Stimulated activated CD8-positive, alpha-beta memory T cell treated with anti-CD3 and anti-CD28 coated beads, Interleukin-4, amount 100 ng/mL, for 48 hours (primary cell): ENCODE measurements at places on chromosomes 7 and 10.

DNA sequence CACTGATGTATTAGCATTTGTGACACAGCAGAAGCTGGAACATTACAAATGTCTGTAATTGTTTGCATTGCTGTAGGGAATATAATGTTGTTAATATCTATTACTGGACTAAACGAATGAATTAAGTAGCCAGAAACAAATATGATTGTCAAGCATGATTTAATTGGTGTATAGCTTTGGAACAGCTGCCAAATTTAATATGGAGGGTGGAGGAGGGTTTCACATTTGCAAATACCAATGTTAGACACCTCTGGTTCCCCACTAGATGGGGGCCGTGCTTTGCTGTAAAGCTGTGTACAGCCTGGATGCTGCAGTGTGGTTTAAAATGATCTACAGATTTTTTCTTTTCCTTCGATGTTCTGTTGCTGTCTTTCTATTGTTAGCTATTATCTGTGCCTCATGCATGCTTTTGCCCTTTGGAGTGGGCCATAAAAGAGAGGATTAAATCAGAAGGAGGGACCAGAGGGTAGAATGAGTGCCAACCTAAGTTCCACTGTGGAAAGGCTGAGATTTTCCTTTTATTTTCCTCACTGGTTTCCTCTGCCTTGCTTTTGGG, 23.1 kb downstream of the DNAJB9 start:
- DNase-seq, result no peak

GRCh38 chr10:76086761-76087639, 655.6 kb downstream of the LRMDA start:
- DNase-seq, result no peak

- no peak for DNase-seq
Observed at GRCh38 chr7:147861058-147861716, 729.4 kb upstream of the C7orf33 start.

DNA sequence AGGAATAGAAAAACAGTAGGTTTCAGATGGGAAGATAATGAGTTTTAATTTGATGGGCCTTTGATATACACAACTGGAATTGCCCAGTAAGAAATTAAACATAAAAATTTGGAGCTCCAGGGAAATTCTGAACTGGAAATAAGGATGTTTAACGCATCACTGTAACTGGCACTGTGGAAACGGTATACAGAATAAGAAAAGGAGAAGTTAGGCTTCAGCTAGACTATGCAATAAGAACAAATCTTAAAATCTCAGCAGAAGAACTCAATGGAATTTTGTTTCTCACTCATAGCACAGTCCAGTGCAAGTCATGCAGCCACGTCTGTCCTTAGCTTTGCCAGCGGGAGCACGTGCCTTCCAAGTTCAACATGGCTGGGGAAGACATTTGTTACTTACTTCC, 52.9 kb upstream of the FGL2 start:
- DNase-seq, result no peak

DNA sequence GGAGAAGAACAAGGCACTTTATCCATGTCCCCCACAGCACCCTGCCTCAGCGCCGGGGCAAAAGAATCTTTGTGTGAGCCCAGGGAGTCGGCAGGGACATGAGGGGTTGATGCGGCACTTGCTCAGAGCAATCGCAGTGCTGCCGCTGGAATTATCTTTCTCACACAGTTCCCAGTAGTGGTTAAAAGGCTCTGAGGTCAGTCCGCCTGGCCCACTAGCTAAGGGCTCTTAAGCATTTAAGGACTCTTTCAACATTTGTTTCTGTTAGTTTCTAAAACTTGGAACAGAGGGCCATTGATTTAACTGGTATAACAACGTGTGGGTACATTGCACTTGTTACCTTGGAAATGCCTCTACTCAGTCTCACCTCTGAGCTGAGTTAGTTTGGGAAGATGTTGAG, 208.0 kb upstream of the C7orf33 start:
- no peak for DNase-seq

GRCh38 chr7:100825751-100826513, 1.4 kb downstream of the EPHB4 start:
- no peak for DNase-seq

DNA sequence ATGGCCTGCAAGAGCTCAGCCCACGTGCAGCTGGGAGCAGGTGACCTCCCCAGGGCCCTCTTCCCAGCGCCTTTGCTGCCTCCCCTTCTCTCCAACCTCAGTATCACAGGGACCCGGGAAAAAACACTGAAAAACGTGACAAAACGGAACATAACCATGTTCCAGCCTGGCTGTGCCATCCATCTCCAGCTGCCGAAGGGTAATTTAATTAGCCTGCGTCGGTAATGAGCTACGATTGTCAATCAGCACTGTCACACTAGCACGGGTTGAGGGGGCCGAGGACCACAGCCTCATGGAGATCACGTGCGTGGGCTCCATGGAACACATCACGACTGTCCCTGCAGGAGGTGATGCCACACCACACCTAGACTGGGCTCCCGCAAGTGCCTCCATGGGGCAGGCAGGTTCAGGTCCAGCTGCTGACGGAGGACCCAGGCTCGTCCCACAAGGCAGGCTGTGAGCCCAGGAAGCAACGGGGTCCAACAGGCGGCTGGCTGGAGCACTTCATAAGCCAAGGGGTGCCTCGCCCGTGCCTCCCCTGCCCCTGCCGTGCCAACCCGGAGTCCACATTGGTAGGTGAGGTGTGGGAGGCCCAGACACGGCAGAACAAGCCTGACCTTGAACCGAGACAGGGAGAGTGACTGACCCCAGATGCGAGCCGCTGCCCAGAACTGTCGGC, 199.5 kb downstream of the ELFN1 start:
- DNase-seq, result no peak

GRCh38 chr7:105219771-105220160, 169.0 kb downstream of the SRPK2 start:
- DNase-seq, result no peak

GRCh38 chr7:2093215-2093842, 139.4 kb downstream of the MAD1L1 start:
- no peak for DNase-seq

- DNase-seq, result no peak
Observed at GRCh38 chr7:148151778-148152177, 438.8 kb upstream of the C7orf33 start.

GRCh38 chr7:12629816-12630512, 57.5 kb upstream of the ARL4A start:
- DNase-seq, result no peak
